ENCODE measurements at places on chromosomes 5 and 9.

GRCh38 chr9:121700832-121701419 lies 49.5 kb downstream of the DAB2IP start:
- no peaks in the 10 kb centered on the region for H3K36me3 ChIP-seq
- peaks cover 8% of the 10 kb centered on the region for H3K27me3 ChIP-seq
- peak; percentile 43 for DNase-seq
- H3K4me3 ChIP-seq = peak overlapping the region; percentile 82
- peaks cover 29% of the 10 kb centered on the region for H3K4me1 ChIP-seq
- H3K27ac ChIP-seq = peak overlapping the region; percentile 33

DNA sequence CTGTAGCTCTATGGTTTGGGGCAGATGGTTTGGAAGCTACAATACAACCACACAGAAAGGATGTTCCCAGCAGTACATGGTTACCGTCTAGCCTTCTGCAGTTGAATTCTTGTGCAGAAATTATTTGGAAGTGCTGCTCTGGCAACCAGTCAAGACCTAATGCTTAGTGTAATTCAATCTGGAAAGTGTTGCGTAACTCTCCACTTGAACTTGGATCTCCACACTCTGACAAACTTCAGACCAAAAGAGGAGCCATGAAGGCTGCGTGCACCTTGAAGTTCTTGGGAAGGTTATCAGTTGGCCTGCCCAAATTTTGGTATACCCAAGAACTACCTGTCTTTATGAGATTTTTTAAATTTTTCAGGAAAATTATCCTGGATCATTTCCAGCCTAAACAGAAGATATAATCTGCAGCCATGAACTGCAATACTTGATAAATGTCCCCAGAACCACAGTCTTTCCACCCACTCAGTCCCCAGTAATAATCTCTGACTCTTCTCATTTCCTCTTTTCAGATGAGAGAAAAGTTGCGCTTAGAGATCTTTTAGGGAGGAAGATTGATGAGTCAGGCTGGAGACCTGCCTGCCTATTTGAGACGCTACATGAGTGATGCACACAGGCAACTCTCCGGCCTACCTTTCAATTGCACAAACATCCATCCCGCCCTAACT lies 159.9 kb downstream of the FANCC start:
- no peaks in the 10 kb centered on the region for H3K4me1 ChIP-seq
- H3K4me3 ChIP-seq = no peak overlapping the region
- no peak for DNase-seq
- H3K27me3 ChIP-seq = peaks cover 3% of the 10 kb centered on the region
- H3K27ac ChIP-seq = no peak overlapping the region

GRCh38 chr5:105428451-105429380 lies 1866.1 kb upstream of the NUDT12 start:
- H3K36me3 ChIP-seq = no peaks in the 10 kb centered on the region
- H3K4me1 ChIP-seq = peaks cover 2% of the 10 kb centered on the region
- DNase-seq = no peak
- H3K27me3 ChIP-seq = peaks cover 2% of the 10 kb centered on the region
- H3K4me3 ChIP-seq = no peak overlapping the region

- H3K27me3 ChIP-seq = peaks cover 8% of the 10 kb centered on the region
- H3K36me3 ChIP-seq = no peaks in the 10 kb centered on the region
- no peaks in the 10 kb centered on the region for H3K4me1 ChIP-seq
- H3K4me3 ChIP-seq = no peak overlapping the region
- H3K27ac ChIP-seq = no peak overlapping the region
- no peak for DNase-seq
Observed at GRCh38 chr5:150120062-150120441, 33.7 kb upstream of the CSF1R start.

- H3K4me1 ChIP-seq = no peaks in the 10 kb centered on the region
- no peaks in the 10 kb centered on the region for H3K27me3 ChIP-seq
- H3K36me3 ChIP-seq = no peaks in the 10 kb centered on the region
- DNase-seq = no peak
Observed at GRCh38 chr5:90658620-90659019, 100.0 kb downstream of the ADGRV1 start.

- H3K27me3 ChIP-seq = no peaks in the 10 kb centered on the region
- no peak overlapping the region for H3K4me3 ChIP-seq
- no peaks in the 10 kb centered on the region for H3K36me3 ChIP-seq
- H3K27ac ChIP-seq = no peak overlapping the region
Observed at GRCh38 chr9:84822589-84823233, 153.2 kb downstream of the NTRK2 start.

- peak overlapping the region; percentile 3 for H3K4me3 ChIP-seq
- H3K36me3 ChIP-seq = no peaks in the 10 kb centered on the region
- H3K27ac ChIP-seq = no peak overlapping the region
- peaks cover 16% of the 10 kb centered on the region for H3K27me3 ChIP-seq
Observed at GRCh38 chr5:141879941-141880738, 1.9 kb upstream of the PCDH1 start.
